ENCODE measurements at places on chromosomes 16 and 17. TPM values are rescaled to one million over a fixed set of nuclear protein-coding genes. Genes with fewer than 3 reads are reported as not detected.

Gene BCAR1
- total RNA-seq, result 21.6 TPM

Gene ZFHX3
- total RNA-seq, result 4.9 TPM

Gene XAF1
- total RNA-seq, result 2.0 TPM

Gene SLFN12L
- total RNA-seq, result 0.41 TPM

Gene KRT17
- total RNA-seq, result under 0.01 TPM

Gene SF3B3
- 71.3 TPM for total RNA-seq

Gene SULT1A1
- total RNA-seq, result 5.7 TPM

Gene HLF
- 8.6 TPM for total RNA-seq

Gene NPIPB6
- 0.82 TPM for total RNA-seq

Gene RMI2
- total RNA-seq, result 4.5 TPM

Gene CCL1
- not detected for total RNA-seq

Gene EFCAB13
- 14.3 TPM for total RNA-seq

Gene KIFC3
- total RNA-seq, result 46.1 TPM

Gene KRTAP4-5
- not detected for total RNA-seq

Gene CDK5R1
- total RNA-seq, result 271 TPM

Gene SEZ6L2
- 43.2 TPM for total RNA-seq

Gene GGA3
- total RNA-seq, result 15.1 TPM

Gene P2RX1
- not detected for total RNA-seq

Gene PPM1E
- total RNA-seq, result 51.4 TPM

Gene PLA2G10
- not detected for total RNA-seq

Gene TM4SF5
- not detected for total RNA-seq

Gene CD300LB
- not detected for total RNA-seq

Gene SPNS3
- total RNA-seq, result 0.41 TPM

Gene TP53TG3
- not detected for total RNA-seq

Gene MILR1
- 0.82 TPM for total RNA-seq

Gene KRTAP16-1
- not detected for total RNA-seq

Gene C16orf89
- total RNA-seq, result 3.3 TPM

Gene SLFN12
- 2.0 TPM for total RNA-seq

Gene KRTAP3-2
- not detected for total RNA-seq

Gene PRAC1
- total RNA-seq, result not detected

Gene MYH13
- not detected for total RNA-seq

Gene ABCC11
- total RNA-seq, result 0.41 TPM

Data from frontal cortex (tissue), 4 donors.